ENCODE measurements at places on chromosomes 3 and 15.

- no peak for DNase-seq
Measured at GRCh38 chr3:37096288-37096687, 78.1 kb downstream of the LRRFIP2 start.

- DNase-seq: no peak
Measured at GRCh38 chr3:60154011-60154410, 1097.2 kb downstream of the FHIT start.

- DNase-seq: no peak
Measured at GRCh38 chr3:143036557-143036956, 35.2 kb downstream of the U2SURP start.

DNA sequence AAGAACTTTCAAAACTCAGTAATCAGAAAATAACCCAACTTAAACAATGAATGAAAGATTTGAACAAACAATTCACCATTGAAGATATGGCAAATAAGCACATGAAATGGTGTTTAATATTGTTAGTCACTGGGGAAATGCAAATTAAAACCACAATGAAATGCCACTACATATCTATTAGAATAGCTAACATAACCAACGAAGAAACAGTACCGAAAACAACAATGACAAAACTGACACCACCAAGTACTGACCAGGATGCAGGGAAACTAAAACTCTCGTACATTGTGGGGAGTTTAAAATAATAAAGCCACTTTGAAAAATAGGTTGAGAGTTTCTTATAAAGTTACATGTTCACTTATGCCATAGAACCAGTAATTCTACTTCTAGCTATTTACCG, 69.1 kb downstream of the KBTBD8 start:
- DNase-seq: no peak

GRCh38 chr15:78621810-78622402, 1.1 kb upstream of the CHRNA3 start:
- DNase-seq: no peak

GRCh38 chr3:111862974-111863373, 3.9 kb downstream of the PHLDB2 start:
- no peak for DNase-seq

DNA sequence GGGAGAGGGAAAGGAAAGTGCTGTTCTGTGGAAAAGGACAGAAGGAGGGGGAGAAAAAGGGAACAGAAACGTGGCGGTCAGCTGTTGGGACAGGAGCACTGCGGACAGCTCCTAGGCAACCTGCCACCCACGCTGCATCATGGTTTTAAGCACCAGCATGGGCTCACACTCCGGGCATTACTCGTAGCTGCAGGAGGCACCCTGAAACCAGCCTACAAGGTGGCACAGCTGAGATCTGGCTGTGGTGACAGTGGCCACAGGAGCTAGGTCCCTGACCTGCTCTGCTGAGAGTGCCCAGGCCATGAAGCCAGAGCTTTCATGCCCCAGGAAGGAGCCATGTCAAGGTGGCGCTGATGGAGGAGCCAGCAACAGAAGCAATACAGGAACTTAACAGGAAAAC, 161.4 kb upstream of the ST8SIA2 start:
- no peak for DNase-seq

GRCh38 chr3:31054032-31054431, 159.6 kb upstream of the GADL1 start:
- DNase-seq: no peak

- DNase-seq: peak; percentile 35
Measured at GRCh38 chr3:42066516-42067181, 24.5 kb upstream of the TRAK1 start.

GRCh38 chr15:34853001-34853758, 57.8 kb upstream of the ACTC1 start:
- DNase-seq: no peak

- DNase-seq: no peak
Measured at GRCh38 chr3:170555329-170555728, 30.5 kb downstream of the SLC7A14 start.

- DNase-seq: no peak
Measured at GRCh38 chr15:27490867-27491595, 520.0 kb downstream of the GABRG3 start.

DNA sequence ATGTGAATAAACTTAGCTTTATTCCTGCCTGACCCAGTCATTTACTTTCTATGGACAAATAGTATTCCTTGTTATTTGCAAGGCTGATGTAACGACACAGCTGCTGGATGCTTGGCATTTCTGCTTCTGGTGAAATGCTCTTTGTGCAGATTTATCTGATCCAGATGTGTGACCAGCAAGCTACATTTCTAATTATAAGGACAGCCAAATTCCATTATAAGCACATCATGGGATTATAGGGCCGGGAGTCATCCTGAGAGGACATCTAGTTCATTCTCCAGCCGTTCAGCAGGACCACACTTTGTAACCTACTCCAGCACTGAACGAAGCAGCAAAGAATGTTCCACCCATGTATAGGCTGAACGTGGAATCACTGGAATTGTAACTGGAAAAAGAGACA, 42.9 kb downstream of the FNDC3B start:
- DNase-seq: no peak

GRCh38 chr3:128283421-128283820, 130.1 kb downstream of the EEFSEC start:
- no peak for DNase-seq

DNA sequence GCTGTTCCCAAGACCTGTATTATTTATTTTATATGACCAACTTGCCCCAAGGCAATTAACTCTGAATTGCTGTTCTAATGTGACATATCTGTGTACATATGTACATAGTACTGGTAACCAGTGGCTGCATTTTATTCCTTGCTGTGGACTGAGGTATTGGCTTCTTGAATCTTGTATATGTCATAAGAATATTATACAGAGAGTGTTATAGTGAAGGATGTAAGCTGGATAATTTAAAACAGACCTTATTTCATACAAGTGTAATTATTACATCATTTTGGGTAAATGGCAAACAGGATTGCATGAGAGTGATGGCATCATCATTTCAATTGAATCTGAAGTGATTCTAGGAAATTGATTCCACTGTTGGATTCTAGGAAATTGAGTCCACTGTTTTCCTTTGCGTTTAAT, 32.9 kb downstream of the B3GALNT1 start:
- DNase-seq: no peak

- peak; percentile 59 for DNase-seq
Measured at GRCh38 chr3:72938471-72939265, 50.8 kb downstream of the GXYLT2 start.

- no peak for DNase-seq
Measured at GRCh38 chr3:138933981-138934691, 12.8 kb downstream of the FOXL2 start.

GRCh38 chr3:32165442-32165841, 59.0 kb downstream of the GPD1L start:
- DNase-seq: no peak

DNA sequence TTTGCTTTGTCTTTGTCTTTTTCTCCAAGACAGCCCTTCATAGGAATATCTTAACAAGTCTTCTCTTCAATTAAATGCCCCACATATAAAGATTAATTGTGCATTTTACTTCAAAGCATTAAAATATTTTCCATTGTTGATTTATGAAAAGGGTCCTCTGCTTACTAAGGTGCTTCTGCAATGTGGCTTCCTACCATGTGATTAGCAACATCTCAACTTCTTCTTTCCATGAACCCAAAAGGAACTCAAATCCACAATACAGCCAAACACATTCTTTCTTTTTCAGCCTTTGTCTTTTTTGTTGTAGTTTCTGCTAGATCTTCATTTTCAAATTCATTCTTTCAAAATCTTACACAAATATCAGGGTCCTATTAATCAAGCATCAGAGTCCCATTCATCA, 309.2 kb downstream of the NSUN3 start:
- DNase-seq: no peak

- DNase-seq: no peak
Measured at GRCh38 chr3:10160346-10160745, 4.4 kb upstream of the IRAK2 start.

DNA sequence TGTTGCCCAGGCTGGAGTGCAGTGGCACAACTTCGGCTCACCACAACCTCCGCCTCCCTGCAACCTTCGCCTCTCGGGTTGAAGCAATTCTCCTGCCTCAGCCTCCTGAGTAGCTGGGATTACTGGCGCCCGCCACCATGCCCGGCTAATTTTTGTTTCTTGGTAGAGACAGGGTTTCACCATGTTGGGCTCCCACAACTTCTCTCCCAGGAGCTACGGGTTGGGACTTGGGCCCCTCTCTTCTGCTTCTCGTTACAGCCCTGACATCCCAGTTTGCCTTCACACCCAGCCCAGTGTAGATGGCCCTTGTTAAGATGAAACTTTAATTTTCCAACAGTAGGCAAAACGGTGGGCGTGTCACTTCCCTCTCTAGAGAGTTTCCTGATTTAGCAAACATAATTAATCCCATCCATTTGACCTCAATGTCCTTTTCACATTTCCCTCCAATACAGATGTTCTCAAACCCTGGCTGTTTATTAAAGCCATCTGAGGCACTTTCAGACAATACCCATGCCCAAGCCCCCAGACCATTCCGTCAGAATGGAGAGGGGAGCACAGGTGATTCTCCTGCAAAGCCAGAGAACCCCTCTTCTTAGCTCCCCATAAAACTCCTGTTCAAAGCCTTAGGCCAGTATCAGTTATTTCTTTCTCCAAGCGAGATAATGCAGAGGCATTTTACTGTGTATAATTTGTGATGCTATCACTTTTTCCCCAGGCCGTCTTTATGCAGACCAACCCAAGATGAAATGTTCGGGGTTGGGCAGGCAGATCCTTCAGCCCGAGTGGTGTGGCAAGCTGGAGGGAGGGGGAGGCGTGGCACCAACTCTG, 245.7 kb downstream of the XXYLT1 start:
- no peak for DNase-seq

- DNase-seq: no peak
Measured at GRCh38 chr3:136543385-136543784, 208.8 kb downstream of the STAG1 start.

GRCh38 chr15:59443341-59444072, 5.5 kb downstream of the FAM81A start:
- DNase-seq: no peak

DNA sequence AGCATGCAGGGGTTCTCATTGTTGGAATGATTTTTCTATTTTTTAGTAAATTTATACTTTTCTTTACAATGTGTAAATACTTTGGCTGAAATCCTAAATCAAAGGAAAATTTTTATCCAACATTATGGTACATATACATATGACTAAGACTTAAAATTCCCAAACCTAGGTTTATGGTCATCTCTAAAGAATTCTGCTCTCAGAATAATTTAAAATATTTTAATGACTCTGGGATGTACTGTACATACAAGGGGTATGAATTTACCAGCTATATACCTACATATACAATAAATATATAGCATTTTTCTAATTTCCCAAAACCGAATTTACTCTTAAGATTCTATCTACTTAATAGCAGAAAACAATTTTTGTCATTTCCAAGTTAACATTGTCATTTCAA, 137.9 kb upstream of the POU1F1 start:
- no peak for DNase-seq

DNA sequence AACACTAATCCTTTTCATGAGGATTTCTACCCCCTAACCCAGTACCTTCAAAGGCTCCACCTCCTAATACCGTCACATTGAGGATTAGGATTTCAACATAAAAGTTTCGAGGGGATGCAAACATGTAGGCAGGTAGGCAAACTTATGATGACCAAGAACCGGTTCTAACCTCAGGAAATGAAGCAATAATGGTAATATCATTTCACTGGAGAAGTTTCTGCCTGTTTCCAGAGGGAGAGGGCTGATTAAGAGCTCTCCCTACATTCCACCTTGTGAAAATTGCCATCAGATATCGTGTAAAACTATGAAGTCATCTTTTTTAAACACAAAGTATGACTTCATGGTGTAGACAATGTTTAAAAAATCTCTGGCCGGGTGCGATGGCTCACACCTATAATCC, 31.6 kb downstream of the NKIRAS1 start:
- no peak for DNase-seq

- DNase-seq: no peak
Measured at GRCh38 chr3:186375443-186375842, 13.4 kb upstream of the DGKG start.
